ENCODE measurements at places on chromosomes 11 and 22. TPM values are rescaled to one million over a fixed set of nuclear protein-coding genes. Genes with fewer than 3 reads are reported as not detected.

Gene CRYBB2
- 1.1 TPM for total RNA-seq

Gene MS4A6A
- total RNA-seq, result 109 TPM

Gene IGF2
- 17.5 TPM for total RNA-seq

Gene KCNC1
- not detected for total RNA-seq

Gene EED
- 18.2 TPM for total RNA-seq

DNA sequence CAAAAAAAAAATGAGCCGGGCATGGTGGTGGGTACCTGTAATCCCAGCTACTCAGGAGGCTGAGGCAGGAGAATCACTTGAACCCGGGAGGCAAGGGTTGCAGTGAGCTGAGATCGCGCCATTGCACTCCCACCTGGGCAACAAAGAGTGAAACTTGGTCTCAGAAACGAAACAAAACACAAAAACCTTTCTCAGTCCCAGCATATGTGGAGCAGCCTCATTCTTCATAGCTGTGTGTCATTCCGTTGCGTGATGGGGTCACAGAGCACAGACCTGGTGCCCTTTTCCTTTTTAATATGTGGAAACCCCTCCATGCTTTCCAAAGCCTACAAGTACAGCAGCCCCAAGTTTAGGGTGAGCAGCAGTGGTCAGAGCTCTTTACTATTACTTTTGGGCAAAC is 13.7 kb downstream of the PEX26 start:
- no peak for DNase-seq
- H3K27me3 ChIP-seq, result no peaks in the 10 kb centered on the region
- peak overlapping the region; percentile 90 for H3K27ac ChIP-seq
- H3K4me3 ChIP-seq, result peak overlapping the region; percentile 36
- H3K36me3 ChIP-seq, result peaks cover 44% of the 10 kb centered on the region

- H3K4me3 ChIP-seq, result no peak overlapping the region
- H3K36me3 ChIP-seq, result no peaks in the 10 kb centered on the region
- no peak for DNase-seq
These were observed 132.3 kb downstream of the CSNK2A3 start for GRCh38 chr11:11220786-11221185.

DNA sequence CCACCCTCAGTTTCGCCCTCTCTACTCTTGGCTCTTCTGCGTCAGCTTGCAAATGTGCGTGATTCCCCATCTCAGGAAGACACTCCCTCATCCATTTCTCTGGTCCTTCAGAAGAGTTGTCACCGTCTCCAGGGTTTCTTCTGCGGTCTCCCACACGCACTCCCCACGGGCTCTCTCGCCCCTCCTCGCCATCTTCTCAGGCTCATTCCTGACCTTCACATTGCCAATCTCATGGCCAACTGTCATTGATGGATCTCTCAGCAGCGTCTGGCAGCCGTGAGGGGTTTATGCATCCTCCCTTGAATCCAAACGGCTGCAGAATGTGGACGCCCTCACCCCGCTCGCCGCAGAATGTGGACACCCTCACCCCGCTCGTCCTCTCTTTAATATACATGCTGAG is 10.5 kb downstream of the SYNGR1 start:
- H3K27me3 ChIP-seq, result no peaks in the 10 kb centered on the region
- no peaks in the 10 kb centered on the region for H3K4me1 ChIP-seq
- H3K27ac ChIP-seq, result no peak overlapping the region
- no peak overlapping the region for H3K4me3 ChIP-seq

- peaks cover 16% of the 10 kb centered on the region for H3K4me1 ChIP-seq
- no peak for DNase-seq
- no peaks in the 10 kb centered on the region for H3K27me3 ChIP-seq
- H3K4me3 ChIP-seq, result no peak overlapping the region
- no peak overlapping the region for H3K27ac ChIP-seq
These were observed 141.6 kb downstream of the TRPC6 start for GRCh38 chr11:101442171-101442570.

GRCh38 chr22:27134315-27134701 is 476.9 kb downstream of the MIAT start:
- H3K27me3 ChIP-seq, result no peaks in the 10 kb centered on the region
- no peaks in the 10 kb centered on the region for H3K36me3 ChIP-seq
- DNase-seq, result peak; percentile 85
- peaks cover 11% of the 10 kb centered on the region for H3K4me1 ChIP-seq
- no peak overlapping the region for H3K27ac ChIP-seq
- no peak overlapping the region for H3K4me3 ChIP-seq

DNA sequence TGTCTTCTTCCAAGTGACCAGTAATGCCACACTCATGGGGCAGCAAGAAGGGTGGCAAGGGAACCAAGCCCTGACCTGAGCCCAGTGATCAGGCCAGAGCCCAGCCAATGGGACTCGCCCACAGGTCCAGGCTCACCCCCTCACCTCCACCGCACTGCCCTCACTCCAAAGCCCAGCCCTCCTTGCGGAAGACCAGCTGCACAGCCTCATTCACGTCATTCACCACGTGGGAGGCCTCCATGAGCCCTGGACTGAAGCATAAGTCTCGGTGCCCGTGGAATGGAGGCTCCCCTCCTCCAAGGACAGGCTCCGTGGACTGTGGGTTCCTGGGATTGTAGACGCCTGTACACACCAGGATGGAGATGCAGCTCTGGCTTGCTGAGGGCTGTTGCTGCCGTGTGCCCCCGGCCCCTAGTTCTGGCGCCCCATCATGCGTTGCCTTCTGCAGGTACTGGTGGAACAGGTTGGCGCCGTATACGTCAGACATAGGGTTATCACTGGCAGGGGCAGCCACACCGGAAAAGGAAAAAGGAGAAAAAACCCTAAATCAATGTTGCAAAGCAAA is 16.8 kb upstream of the TMEM121B start:
- no peak overlapping the region for H3K27ac ChIP-seq
- DNase-seq, result peak; percentile 48
- H3K4me1 ChIP-seq, result no peaks in the 10 kb centered on the region

DNA sequence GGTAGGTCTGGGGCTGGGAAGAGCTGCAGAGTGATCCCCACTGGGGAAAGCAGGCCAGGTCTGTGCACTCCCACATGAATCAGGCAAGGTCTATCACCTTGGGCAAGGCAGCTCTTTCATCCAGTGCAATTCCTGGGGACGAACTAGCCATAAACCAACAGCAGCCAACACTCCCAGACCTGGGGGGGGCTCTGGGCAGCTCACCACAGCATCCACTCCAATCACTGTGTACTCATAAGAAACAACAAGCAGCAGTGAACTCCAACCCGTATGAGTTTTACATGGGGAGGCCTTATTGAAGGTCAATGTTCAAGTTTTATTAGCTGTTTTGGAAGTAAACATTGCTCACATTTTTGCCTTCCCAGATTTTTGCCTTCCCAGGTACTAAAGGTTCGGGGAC is 157.4 kb upstream of the NAV2 start:
- H3K36me3 ChIP-seq, result no peaks in the 10 kb centered on the region
- H3K27me3 ChIP-seq, result no peaks in the 10 kb centered on the region
- no peak overlapping the region for H3K4me3 ChIP-seq
- H3K4me1 ChIP-seq, result no peaks in the 10 kb centered on the region
- DNase-seq, result no peak

DNA sequence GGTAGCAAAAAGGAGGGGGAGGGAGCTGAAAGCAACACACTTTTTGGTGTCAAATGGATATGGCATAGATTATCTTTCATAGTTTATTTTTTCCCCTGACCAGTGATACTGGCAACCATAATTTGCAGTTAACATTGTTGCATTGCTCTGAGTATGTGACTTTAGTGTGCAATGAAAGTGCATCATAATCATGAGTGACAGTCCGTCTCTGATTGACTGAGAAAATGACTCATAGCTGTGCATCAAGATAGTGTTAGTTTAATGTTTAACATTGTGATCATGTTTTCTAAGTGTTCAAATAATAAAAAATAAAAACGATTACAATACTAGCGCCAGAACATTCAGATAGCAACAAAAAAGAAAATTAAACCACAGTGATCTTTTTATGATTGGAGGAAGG is 952.4 kb upstream of the TENM4 start:
- H3K4me3 ChIP-seq, result no peak overlapping the region
- H3K4me1 ChIP-seq, result no peaks in the 10 kb centered on the region
- no peak overlapping the region for H3K27ac ChIP-seq
- no peaks in the 10 kb centered on the region for H3K27me3 ChIP-seq

GRCh38 chr11:9302448-9302847 is 11.9 kb downstream of the TMEM41B start:
- H3K4me3 ChIP-seq, result no peak overlapping the region
- DNase-seq, result no peak
- H3K27ac ChIP-seq, result no peak overlapping the region
- no peaks in the 10 kb centered on the region for H3K4me1 ChIP-seq
- no peaks in the 10 kb centered on the region for H3K27me3 ChIP-seq

All from sigmoid colon (tissue), 7 donors.